NCI-H146 (cell line): ENCODE measurements at places on chromosomes 3 and 15.

- no peak for DNase-seq
These were observed 8.5 kb upstream of the IL17RD start for GRCh38 chr3:57173687-57174086.

DNA sequence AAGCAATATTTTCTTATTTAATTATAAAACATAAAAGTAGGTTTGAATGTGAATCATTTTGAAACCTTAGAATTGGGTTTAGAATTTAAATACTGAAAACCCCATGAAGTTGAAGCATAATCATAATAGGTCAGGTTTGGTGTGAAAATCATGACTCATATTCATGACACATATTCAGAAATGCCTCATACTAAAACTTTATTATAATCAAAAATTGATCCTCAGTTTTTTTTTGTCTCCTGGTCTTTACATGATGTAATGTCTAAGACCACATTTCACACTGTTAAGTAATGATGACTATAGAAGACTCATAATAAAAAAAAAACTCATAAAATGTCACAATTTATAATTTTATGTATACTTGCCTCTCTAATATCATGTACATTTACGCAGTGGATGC lies 190.4 kb downstream of the FOXP1 start:
- no peak for DNase-seq

DNA sequence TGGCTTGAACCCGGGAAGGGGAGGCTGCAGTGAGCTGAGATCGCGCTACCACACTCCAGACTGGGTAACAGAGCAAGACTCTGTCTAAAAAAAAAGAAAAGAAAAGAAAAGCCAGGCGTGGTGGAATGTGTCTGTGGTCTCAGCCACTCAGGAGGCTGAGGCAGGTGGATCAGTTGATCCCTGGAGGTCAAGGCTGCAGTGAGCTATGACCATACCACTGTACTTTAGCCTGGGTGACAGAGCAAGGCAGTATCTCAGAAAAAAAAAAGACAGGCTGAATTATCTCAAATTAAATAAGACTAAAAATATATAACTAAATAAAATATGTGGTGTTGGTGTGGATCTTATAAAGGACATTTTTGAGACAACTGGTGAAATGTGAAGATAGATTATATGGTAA lies 20.6 kb downstream of the SMARCC1 start:
- no peak for DNase-seq

- DNase-seq, result no peak
These were observed 726.4 kb upstream of the SGO1 start for GRCh38 chr3:20912406-20912805.

- DNase-seq, result peak; percentile 84
These were observed 128.4 kb upstream of the ZBED2 start for GRCh38 chr3:111723293-111724215.

GRCh38 chr3:78455712-78456433 lies 1311.9 kb downstream of the ROBO1 start:
- no peak for DNase-seq

DNA sequence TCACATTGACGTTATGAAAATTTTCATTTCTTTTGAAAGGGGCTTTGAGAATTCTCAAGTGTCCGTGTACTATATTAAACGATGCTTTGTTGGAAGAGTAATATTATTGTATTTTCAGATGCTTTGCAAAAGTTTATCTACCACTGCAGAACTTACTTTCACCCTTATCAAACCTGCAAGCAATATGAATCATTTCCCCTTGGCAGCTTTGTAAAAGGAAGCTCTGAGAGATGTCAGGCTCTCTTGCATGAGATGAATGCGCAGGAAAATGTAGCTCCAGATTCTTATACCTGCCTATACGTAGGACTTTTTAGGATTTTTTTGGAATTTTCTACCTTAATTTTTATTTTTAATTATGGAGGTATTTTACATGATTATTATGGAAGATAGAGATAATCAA lies 34.5 kb downstream of the GPD1L start:
- DNase-seq, result no peak

GRCh38 chr15:49827311-49827710 lies 206.5 kb downstream of the DTWD1 start:
- DNase-seq, result no peak
